ENCODE measurements at places on chromosomes 12 and 14.

DNA sequence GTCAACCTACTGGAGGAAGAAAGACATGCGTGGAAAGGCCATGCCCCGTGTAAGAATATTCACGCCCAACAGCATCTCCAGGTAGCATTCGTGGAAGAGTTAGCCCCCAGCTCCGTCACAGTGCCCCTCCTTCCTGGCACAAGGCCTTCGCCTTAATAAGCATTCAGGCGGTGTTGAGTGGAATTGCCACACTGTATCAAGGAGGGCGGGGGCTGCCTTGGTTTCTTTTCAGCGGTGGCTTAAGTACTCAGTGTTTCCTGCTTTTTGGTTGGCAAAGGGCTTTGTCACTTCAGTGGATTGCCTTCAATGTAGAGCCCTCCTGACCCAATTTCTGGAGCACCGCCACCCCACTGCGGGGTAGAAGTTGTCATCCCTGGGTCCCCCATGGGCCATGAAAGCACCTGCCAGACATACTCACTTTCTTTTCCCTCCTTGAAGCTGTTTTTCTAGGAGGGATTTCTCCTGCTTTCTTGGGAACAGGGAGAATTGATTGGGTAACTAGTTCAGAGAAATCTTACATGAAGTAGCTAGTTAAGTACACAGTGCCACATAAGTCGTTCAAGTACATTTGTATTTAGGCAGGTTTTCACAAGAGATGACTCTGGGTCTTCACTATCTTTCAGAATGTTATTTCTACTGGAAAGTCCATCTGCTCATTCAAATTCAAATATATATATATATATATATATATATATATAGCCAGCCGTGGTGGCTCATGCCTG lies 65.5 kb upstream of the STON2 start:
- no peak for DNase-seq

DNA sequence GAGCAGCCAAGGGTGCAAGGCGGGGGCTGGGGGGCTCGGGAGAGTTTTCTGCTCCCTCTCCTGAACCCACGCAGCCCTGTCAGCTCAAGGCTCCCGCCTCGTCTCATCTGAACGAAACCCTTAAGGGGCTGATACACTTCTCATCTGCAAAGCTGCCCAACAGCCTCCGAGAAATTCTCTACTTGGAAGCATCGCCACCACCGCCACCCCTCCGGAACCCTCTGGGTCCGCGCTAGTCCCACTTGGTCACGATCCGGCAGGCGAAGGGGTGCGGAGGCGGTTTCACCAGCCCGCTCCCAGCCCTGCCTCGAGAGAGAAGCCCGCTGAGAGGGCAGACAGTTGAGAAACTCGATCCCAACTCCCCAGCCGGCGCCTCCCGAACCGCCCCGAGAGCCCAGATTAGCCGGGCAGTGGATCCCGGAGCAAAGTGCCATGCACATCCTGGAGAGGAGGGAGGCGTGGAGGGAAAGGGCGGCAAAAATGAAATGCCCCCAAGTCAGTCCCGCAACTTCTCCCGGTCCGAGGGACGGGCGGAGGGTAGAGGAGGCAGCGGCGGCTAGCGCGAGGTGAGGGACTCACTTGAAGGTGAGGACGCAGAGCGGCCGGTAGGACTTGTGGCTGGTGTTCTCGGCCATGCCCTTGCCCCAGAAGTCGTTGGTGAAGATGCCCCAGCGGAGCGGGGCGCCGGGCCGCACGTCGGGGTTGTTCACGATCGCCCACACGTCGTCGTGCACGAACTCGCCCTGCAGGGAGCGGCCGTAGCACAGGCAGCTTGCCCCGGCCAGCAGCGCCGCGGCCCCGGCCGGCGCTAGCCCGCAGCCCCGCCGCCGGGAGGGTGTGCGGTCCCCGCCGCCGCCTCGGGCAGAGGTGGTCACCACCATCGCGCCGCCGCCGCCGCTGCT lies 620 bp downstream of the TMTC1 start:
- DNase-seq = peak; percentile 67

- no peak for DNase-seq
These were observed 121.9 kb upstream of the SLC38A2 start for GRCh38 chr12:46494424-46494823.

- DNase-seq = peak; percentile 21
These were observed 209.6 kb upstream of the KRR1 start for GRCh38 chr12:75720812-75721641.

GRCh38 chr12:54376596-54376995 lies 7.9 kb downstream of the ZNF385A start:
- no peak for DNase-seq

GRCh38 chr12:123141615-123142517 lies 9.0 kb downstream of the PITPNM2 start:
- DNase-seq = peak; percentile 29

GRCh38 chr14:70415788-70416187 lies 1.1 kb downstream of the SYNJ2BP start:
- DNase-seq = no peak

- DNase-seq = no peak
These were observed 11.4 kb downstream of the ARF6 start for GRCh38 chr14:49904270-49904669.

GRCh38 chr12:124398578-124399227 lies 103.8 kb downstream of the RFLNA start:
- DNase-seq = no peak

DNA sequence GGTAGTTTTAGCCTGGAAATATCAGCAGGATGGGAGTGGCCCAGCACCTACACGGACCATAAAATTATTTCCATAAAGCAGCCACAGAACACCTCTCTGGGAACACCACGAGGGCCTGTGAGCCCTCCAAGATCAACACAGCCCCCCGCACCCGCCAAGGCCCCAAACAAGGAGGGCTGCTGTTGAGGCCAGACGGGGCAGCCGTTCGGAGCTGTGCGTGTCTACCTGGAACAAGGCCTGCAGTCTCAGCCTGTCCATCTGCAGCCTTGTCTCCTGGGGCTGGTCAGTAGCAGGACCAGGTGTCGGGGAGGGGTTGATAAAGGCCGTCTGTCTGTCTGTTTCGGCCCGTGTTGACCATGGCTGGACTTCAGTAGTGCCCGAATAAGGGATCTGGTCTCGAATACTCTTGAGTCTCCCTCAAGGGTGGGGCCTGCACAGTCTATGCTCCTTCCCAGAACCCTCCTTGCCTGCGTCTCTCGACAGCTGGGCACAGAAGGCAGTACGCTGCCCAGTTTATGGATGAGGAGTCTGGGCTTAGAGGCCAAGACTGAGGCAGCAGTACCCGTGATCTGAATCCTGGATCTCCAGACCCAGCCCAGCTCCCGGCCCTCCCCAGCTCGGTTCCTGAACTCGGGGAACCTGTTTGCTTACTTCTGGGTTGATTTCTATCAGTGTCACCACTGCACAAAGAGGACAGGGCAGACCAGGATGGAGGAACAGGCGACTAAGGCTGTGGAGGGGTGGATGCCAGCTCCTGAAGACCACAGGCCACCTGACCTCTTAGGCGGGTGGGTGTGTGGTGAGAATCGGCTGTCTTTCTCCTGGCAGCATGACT lies 23.1 kb upstream of the DLK1 start:
- no peak for DNase-seq

GRCh38 chr14:21825149-21825743 lies 151.6 kb upstream of the OR4E1 start:
- no peak for DNase-seq

- DNase-seq = no peak
These were observed 5.2 kb downstream of the FKBP3 start for GRCh38 chr14:45128963-45129629.

- DNase-seq = no peak
These were observed 23.4 kb downstream of the SLC25A29 start for GRCh38 chr14:100282766-100283419.

DNA sequence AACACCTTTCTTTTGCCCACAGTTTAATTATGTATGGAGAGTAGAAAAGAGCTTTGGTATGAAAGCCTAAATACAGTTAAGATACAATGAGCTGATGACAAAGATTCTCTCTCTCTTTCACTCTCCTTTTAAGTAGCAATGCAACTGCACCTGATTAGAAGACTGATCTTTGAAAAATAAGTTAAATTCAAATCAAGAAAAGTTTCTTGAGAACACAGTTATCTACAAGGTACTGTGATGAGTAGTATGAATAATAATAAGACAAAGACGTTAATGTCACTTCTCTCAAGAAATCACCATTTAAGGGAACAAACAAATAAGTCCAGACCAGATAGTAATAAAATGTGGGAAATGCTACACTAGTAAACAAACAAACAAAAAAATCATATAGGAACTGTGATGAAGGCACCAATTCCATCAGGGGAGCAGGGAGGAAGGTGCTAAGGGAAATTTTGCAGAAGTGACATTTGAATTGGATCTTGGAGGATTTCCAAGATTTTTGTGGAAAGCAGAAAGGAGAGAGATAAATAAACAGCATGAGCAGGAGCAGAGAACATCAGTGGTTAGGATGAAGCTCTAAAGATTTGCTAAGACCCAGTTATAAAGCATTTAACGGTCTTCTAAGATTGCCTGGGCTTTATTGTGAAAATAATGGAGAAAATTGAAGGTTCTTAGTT lies 65.2 kb upstream of the STK38L start:
- DNase-seq = no peak

- DNase-seq = no peak
These were observed 762.4 kb downstream of the SLC6A15 start for GRCh38 chr12:84150201-84150600.

DNA sequence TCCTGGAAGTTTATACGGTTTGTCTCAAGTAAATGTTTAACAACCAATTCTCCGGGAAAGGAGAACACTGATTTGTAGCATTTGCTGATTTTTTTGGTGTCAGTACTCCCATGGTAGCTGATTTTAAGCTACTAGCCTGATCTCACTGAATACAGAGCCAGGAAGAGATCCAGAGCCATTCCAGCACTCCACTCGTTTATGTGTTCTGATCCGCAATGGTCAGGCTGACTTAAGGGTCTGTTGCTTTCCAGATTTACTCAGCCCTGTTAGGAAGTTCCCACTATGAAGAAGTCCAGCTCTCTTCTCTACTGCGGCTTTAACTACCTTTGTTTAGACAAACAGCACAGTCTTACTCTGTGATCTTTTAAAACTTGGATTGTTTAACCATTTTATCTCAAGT lies 38.0 kb upstream of the NID2 start:
- DNase-seq = no peak
